ENCODE measurements at places on chromosomes 6 and 20.

- no peak for DNase-seq
Measured at GRCh38 chr20:42212391-42212790, 594.2 kb upstream of the CHD6 start.

GRCh38 chr6:4164117-4164442 is 28.7 kb upstream of the ECI2 start:
- no peak for DNase-seq

DNA sequence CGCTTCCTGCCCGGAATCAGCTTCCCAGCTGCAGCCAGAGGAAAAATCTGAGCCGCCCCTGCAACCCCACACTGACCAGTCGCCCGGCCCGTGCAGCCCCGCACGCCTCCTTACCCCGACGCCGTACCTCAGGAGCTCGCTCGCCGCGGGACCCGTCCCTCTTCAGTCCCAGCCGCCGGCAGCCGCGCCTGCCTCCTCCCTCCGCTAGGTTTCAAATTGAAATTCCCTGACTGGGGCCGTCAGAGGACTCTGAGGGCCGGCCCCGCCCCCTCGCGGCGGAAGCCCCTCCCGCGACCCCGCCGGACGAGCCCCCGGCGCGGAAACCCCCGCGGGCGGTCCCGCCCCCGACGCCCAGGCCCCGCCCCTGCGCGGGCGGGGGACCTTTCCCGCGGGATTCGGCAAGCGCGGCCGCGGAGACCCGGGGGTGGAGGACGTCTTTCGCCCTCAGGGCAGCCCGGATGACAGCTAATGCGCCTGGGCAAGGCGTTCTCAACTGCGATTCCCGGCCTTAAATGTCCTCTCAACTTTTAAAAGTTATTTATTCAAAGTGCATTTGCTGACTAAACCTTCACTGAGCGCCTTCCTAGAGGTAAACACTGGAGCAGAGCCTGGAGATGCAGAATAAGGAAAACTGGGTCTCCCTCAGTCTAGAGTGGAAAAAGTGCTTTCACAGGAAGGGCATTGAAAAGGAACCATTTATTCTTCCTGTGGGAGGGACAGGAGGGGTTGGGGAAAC is at the start of gene EPB41L2:
EPB41L2 (minus strand) TSS at position 218 of the 736 bp plus-strand sequence. CDS start 106,760 bp downstream, outside the sequence.
- peak; percentile 92 for DNase-seq

DNA sequence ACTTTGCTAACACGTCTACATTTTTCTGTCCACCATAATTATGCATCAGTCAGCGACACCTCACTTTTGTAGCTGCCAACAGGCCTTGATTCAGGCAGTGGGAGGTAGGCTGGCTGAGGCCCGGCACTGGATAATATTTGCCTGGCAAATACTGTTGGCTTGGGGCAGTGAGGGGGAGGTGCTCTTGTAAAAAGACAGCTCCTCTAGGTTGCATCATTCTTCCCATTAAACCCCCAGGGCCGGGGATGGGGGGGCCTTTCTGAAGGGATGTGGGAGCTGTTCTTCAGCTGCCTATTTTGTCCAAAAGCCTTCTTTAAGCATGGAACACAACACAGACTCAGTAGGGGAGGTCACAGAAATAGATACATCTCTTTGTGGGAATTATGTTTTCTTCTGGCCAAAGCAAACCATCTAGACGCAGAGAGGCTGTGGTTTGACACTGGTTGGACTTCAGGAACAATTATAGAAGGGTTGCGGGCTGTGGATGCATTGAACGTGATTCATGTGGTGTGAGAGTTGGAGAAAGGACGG is 338.3 kb upstream of the NT5E start:
- no peak for DNase-seq

- no peak for DNase-seq
Measured at GRCh38 chr20:10824750-10825500, 151.1 kb upstream of the JAG1 start.

- no peak for DNase-seq
Measured at GRCh38 chr20:42595625-42596024, 594.1 kb downstream of the PTPRT start.

- no peak for DNase-seq
Measured at GRCh38 chr6:156957931-156958547, 180.9 kb downstream of the ARID1B start.

DNA sequence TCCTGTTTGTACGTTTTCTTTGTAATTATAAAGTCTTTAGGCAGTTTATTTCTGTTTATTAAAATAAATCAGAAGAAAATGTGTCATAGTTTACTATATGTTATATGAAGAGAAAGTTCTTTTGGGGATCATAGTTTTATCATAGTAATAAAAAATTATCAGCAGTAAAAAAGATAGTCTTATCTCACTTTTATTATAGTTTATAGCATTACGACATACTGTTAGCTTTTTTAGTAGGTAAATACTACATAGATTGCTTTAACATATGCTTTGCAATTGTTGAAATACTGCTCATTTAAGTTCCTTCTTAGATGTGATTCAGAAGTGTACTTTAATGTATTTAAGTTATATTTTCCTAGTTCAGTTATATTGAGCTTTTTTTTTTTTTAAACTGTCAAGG is 13.9 kb downstream of the QKI start:
- no peak for DNase-seq

DNA sequence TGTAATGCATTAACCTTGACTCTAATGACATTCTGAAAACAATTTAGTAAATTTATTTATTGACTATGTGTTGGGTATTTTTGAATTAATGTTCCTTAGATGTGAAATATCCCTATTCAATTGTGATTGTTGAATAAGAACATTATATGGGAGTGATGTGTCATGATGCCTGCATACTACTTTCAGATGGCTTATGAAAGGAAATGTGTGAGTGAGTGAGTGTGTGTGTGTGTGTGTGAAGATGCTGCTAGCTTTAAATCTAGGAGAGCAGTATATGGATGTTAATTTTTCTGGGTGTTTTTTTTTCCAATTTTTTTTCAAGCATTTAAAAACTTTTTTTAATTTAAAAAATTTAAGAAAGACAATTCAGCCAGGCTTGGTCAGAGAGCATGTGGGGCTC is 32.5 kb upstream of the NT5E start:
- DNase-seq, result no peak

GRCh38 chr6:24274441-24275083 is 83.3 kb downstream of the DCDC2 start:
- no peak for DNase-seq

DNA sequence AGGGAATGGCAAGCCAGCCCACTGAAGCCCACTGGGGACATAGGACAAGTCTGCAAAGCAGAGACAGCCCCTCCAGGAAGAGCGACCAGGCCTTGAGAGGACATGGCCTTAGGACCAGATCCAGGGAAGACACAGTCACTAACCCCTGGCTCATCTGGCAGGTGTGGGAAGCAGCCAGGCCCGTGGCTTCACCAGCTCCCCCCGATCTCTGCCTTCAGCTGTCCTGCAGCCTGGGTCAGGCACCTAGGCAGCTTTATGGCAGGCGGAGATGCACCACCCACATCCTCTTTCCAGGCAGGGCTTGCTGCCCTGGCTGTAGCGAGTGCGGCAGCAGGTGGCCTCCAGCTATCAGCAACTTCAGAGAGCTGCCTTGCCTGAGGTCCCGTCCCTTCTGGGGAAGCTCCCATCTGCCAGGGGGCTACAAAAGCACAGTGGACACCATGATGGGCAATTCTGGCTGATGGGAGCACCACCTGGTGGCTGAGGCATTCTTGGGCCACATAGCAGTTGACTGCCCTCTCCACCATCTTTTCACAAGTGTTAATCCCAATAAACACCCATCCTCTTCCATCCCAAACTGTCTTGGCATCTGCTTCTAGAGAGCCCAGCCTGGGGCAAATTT is 85.8 kb downstream of the DZANK1 start:
- DNase-seq, result no peak

DNA sequence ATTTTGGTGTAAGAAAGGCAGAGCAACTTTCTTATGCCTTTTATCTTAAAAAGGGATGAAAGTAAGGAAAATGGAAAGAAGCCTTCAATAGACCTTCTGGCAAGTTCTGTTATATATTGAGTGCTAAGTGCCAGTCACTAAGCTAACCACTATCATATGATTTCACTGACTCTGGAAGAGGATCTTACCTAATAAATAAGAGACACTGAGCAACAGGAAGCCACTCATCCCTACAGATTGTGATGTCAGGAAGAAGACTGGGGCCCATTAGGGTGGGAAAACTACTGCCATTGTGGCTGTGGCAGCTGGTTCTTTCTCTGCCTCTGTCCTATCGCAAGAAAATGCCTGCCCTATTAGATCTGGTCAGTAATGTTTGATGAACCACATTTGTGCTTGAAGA is 89.6 kb downstream of the AIG1 start:
- DNase-seq, result no peak

GRCh38 chr20:63417097-63417737 is 55.2 kb downstream of the KCNQ2 start:
- DNase-seq, result no peak

DNA sequence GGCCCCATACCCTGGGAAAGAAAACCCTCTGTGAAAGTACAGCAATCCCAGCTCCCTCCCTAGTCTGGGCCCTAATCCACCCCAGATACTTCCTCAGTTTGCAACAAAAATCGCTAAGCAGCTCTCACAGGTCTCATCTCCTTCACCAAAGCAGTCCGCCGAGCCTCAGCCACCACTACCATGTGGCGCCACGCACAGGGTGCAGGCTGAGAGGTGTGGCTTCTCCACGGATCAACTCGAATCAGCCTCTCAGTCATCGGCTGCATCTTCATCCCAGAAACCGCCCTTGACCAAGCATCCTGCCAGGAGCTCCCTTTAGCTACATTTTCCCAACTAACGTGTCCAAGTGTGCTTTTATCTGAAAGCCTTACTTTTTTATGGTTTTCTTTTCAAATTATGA is 50.7 kb downstream of the ANKRD60 start:
- no peak for DNase-seq

DNA sequence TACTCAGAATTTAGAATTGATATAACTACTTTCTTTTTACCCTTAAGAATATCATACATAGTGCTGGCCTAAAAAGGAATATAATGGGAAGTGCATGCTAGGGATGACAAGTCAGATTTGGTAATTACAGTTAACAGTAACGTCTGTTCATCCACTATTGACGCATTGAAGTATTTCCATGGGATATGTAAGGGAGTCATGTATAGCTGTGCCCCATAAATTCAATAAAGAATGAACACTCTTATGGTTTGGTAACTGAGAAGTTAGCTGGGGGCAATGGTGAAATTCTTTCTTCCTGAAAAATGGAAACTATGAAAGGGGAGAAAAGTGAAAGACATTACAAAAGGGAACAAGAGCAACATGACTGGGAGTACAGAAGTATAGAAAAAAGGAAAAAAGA is 2.6 kb upstream of the COL19A1 start:
- no peak for DNase-seq

DNA sequence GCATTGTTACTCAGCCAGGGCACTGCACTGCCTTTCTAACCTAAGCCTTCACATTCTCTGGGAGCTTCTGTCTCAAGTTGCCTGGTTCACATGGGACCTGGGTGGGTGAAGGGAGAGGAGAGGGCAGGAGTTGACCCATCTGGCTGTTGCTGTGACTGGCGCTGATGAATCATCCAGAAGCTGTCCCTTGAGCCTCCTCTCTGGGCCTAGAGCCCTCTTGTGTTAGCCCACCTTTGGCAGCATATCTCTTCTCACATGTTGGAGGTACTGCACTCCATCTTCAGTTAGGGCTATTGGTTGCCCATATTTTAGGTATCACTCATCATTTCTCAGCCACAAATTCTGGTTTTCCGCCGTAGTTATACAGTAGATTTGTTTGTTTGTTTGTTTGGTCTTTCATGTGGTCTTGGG is 19.8 kb downstream of the XRN2 start:
- DNase-seq, result no peak

DNA sequence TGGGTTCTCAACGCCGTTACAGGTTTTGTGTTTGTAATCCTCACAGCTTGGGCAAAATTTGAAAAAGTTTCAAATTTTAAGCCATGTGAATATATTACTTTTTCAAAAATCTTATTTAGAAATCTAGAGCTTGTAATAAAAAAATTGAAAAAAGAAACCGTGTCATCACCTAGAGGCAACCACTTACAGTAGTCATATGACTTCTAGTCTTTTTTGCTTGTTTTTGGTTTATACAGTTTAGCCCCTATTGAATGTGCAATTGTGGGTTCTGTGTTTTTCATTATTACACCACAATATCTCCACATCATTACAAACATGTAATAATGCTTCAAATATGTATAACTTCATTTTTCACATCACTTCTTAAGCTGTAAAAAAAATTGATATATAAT is 888 bp downstream of the DYNLRB1 start:
- DNase-seq, result no peak

DNA sequence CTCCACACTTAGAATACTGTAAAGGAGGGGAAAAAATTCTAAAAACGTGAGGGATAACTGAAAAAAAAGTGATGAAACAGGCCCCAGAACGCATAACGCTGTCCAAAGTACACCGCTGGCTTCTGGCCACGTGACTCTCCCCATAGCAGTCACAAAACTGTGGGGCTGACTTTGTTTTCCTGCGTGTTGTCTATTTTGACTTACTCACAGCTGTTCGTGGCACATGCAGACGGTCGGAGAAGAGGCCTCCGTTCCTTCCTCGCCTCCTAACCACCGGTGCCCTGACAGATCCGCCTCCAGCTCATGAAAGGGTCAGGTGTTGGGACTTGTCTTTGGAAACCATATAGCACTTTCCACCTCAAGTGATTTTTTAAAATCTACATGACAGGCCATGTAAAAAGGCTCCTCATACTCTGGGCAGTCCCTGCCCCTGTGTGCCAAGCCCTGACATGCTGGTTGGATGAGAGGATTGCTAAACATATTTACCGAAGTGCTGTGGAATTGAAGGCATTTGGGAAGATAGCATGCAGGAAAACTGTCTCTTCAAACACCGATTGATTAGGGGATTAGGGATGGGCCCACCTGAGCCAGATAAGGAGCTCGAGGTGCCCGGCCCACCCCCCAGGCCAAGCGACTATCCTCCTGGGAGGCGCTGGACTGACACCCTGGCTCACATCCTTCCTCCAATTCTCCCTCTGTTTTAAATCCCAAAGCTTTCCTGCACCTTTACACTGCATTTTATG is 54.8 kb downstream of the DACT2 start:
- peak; percentile 65 for DNase-seq

All from right lobe of liver (tissue), 6 donors.